Fibroblast of the aortic adventitia (primary cell): ENCODE measurements at places on chromosomes 5 and 9. TPM values are rescaled to one million over a fixed set of nuclear protein-coding genes. Genes with fewer than 3 reads are reported as not detected.

RLN2 gene
- total RNA-seq, result not detected in 2 replicates

GRCh38 chr9:101354765-101355708, 29.8 kb downstream of the BAAT start:
- DNase-seq, result no peak

PCDHGB5 gene
- total RNA-seq, result 8.5 and 19.9 TPM in 2 replicates

CXCL14 gene
- 0.18 and 0.33 TPM in 2 replicates for total RNA-seq

HK3 gene
- total RNA-seq, result not detected in 2 replicates

GRCh38 chr5:52796516-52797103, 8.9 kb downstream of the ITGA1 start:
- no peak for DNase-seq

ARID3C gene
- 0.09 and 0.74 TPM in 2 replicates for total RNA-seq

- no peak for DNase-seq
These were observed 106.3 kb downstream of the PCSK5 start for GRCh38 chr9:75996726-75997125.

DNA sequence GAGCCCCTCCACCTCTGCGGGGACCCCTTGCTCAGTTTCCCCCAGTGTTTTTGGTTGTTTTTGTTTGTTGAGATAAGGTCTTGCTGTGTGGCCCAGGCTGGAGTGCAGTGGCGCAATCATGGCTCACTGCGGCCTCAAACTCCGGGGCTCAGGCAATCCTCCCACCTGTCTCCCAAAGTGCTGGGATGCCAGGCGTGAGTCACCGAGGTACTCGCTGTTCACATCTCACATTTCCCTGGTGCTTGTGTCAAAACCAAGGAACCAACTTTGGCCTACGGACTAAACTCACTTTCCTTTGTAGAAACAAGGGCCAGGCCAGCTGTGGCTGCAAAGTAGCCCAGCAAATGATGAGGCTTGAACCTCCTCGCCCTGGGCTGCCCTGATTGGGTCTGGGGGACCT, 9.7 kb upstream of the AJM1 start:
- no peak for DNase-seq

DNA sequence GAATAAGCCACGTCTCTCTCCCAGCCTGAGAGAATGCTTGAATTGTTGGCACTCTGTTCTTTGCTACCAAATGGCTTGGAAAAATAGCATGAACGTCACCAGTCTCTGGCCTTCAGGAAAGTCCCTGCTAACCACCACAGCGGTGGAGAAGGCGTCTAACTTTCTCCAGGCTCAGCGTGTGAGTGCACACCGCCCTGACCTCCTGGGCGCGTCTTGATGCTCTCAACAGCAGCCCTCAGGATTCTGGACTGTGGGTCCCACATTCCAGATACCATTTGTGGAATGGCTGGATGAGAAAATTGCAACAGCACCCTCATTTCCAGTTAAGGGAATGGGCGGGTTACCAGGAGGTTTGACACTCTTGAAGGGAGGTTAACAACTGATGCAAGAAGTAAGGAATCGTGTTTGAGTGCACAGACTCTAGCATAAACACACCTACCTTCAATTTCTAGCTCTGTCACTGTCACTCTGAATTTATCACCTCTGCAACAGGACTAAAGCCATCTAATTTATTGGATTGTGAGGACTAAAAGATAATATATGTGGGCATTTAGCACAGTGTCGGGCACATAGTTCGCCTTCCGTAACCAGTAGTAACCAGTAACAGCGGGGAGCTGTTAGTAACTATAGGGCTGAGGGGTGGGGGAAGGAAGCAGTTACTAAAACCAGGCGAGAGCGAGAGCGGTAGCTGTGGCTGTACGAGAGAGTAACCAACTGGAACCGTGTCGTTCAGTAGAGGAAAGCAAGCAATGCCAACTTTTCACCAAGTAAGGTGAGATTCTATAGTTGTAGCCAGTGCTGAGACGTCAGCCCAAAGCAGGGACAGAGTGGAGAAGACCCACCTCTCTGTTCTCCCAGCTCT, 807 bp upstream of the PLGRKT start:
- DNase-seq, result peak; percentile 53

- DNase-seq, result no peak
These were observed 217.3 kb upstream of the KLF4 start for GRCh38 chr9:107706701-107707427.

- no peak for DNase-seq
These were observed 253.6 kb upstream of the VLDLR start for GRCh38 chr9:2367970-2368369.

- no peak for DNase-seq
These were observed 95.6 kb downstream of the NDFIP1 start for GRCh38 chr5:142204219-142204618.

DNA sequence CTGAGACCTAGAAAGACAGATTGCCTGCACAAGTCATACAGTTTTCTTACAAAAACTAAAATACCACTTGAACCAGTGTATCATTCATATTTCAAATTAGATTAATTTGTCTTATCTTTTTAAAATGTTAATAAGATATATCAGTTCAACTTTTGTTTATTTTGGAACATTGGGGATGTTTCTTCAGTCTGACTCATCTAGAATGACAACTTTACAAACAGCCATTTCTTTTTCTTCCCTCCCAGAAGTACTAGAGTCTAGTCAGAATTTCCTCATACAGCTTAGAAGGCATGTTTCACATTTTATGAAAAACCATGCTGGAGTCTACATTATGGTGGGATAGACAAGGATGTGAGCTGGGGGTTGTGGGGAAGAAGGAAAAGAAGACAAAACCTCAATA, 262.5 kb downstream of the NFIB start:
- peak; percentile 59 for DNase-seq

DNLZ gene
- 5.2 and 6.1 TPM in 2 replicates for total RNA-seq

DNA sequence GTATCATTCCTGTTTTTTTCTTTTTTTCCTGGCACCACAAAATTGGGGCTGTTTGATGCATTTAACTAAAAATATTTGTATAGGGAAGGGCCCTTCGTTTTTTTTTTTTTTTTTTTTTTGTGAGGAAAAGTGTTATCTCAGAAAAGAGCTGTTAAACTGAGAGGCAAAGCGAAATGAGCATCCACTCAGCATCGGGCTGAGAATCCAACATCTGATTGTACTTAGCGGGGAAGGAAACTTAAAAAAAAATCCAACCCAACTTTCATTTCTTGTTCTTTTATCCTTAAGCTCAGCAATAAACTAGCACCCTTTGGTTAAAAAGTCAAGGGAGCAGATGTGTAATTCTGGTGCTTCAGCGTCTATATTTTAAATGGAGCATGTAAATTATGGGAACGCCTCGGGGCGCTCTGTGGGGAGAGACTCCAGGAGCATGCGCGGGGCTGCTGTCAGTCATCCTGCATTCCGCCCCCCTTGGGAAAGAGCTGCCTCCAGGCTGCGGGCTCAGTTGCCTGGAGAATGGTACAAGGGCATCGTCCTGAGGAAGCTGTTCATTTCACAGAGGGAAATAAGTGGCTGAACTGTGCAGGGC, 33.3 kb downstream of the DMRT2 start:
- no peak for DNase-seq

- no peak for DNase-seq
These were observed 181.7 kb downstream of the ERCC6L2 start for GRCh38 chr9:96057155-96057554.

DNA sequence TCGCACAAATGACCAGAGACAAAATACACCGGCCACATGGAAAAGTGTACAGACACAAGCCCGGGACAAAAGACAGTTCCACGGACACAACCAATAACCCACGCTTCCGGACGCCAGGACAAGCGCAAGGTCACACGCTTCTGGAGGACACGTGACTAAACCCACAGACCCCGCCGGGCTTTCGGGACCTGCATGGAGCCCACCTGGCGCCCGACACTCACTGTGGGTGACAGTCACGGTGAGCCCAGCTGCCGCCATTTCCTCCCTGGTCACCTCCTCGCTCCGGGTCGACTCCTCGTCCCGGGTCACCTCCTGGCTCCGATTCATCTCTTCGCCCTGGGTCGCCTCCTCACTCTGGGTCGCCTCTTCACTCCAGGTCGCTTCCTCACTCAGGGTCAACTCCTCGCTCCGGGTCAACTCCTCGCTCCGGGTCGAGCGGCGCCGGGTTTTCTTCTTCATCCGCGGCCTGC, 470 bp downstream of the BAG1 start:
- DNase-seq, result no peak

TERT gene
- total RNA-seq, result not detected in 2 replicates

DNA sequence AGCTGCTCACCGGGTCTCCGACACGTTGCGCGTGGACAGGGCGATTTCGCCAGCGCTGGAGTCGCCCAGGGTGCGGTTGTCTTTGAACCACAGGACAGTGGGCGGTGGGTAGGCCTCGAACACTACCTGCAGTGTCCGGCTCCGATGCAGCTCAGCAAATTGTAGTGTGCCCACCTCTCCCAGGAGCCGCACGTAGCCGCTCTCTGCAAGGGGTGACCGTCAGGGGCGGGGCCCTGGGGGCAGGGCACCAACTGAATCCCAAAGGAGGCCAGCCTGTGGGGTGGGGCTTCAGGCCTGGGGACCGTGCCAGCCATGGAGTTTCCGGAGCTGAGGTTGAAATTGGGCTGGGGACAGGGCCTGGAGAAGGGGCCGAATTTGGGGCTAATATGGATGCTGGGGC, 22.9 kb downstream of the PDGFRB start:
- no peak for DNase-seq

DNA sequence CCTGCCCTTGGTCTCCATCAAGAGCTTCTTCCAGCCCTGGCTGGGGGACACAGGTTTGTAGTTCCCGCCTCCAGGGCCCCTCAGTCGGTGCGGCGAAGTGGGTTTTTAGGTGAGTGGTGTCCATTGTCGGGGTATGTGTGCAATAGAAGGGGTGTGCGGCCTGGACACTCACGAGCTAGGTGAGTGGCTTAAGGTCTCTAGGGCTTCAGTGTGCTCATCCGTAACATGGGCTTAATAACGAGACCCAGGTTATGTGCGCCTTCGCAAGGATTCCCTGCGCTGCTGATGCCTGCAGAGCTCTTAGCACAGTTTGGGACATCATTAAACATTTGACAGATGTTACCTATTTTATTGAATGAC, 656 bp downstream of the CEP78 start:
- no peak for DNase-seq

PCDHB13 gene
- total RNA-seq, result 0.27 and 0.65 TPM in 2 replicates

- DNase-seq, result peak; percentile 45
These were observed 5.2 kb downstream of the BASP1 start for GRCh38 chr5:17222664-17223063.

SOX30 gene
- 0.09 TPM in 1 of 2 replicates, not detected in the other for total RNA-seq

DNA sequence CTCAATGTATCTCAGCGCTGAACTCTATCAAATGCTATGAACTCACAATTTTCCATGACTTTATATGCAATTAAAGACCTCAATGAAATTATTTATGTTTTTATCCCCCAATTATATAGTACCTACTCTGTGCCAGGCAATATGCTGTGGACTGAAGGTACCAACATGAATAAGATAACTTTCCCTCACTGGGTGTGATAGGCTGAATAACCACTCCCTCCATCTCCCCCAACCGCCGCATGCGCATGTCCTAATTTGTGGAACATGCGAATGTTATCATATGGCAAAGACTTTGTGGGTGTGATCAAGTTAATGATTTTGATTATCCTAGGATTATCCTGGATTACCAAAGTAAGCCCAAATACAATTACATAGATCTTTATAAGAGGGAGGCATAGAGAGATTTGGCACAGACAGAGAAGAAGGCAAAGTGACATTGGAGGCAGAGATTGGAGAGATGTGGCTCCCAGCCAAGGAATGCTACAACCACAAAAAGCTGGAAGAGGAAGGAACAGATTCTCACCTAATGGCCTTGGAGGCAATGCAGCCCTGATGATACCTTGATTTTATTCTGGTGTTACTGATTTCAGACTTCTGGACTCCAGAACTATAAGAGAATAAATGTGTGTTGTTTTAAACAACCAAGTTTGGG, 149.1 kb upstream of the VCAN start:
- peak; percentile 22 for DNase-seq

WDR31 gene
- total RNA-seq, result 0.33 and 2.4 TPM in 2 replicates

DNA sequence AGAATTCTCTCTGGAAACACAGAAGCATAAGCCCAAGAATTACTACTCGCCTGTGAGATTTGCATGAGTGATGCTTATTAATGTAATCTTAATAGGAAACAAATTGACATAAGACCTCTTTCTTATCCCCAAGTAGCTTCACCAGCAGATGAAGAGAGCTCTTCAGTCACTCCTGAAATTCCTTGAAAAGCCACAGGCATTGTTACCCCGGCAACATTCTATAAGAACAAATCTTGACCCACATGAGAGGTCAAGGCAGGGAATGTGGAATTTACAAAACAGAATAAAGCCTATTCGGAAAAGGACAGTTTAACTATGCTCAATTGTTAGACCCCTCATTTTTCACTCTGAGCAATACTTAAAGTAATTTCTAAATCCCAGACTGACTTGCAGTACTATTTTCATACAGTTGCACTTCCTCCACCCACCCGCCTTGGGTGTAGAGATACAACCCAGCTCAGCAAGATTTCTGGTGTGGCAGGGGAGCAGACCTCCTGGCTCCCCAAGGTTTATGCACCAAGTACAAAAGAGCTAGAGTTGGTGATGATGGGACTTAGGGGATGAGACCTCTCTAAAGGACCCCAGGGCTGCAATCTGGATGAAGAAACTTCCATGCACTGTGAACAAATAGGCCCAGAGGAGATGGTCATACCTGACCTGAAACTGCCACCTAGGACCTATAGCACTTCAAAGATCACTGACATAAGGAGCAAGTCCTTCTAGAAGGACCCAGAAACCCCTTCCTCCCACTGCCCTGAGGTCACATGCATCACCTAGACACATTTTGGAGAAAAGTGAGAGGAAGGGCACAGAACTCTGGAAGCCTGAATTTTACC, 242.1 kb downstream of the ZNF608 start:
- no peak for DNase-seq

DNA sequence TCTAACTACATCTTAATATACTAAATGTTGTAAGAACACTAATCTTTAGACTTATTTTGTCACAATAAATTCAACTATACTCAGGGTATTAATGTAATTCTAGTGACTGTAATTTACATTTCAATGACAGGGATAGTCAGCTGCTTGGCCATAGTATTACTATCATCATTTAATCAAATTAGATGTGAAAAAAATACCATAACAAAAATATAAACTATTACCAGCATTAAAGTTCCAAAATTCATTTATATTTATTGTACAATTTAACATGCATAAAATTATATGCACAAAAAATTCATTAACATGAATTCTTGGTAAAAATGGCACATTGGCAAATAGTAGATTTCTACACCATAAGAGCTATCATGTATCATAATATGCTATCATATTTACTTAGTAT, 28.9 kb downstream of the FNIP1 start:
- no peak for DNase-seq

DNA sequence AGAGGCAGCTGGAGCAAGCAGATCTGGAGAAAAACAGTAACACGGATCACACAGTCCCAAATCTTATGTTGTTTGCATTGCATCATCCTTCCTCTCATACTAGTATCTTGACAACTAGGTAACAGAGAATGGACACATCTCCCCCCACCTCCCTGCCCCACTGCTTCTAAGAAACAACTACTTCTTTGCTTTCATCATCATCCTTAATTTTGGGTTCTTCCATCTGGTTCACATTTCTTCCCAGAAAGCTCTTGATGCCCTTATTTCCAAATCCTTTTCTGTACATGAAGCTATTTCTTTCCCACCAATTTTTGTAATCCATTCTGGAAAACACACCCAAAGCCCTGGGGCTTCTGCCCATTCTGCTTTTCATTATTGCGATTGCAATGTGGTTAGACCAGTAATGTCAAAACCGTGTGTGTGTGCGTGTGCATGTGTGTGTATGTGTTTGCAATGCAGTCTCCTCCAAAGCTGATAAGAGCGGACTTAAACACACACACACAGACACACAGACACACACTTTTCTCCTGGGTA, 254.7 kb upstream of the SLC30A5 start:
- peak; percentile 77 for DNase-seq

SLC45A2 gene
- total RNA-seq, result 0.09 TPM in 1 of 2 replicates, not detected in the other

- DNase-seq, result peak; percentile 19
These were observed 82.9 kb downstream of the PTCD2 start for GRCh38 chr5:72402959-72403628.

GAS1 gene
- total RNA-seq, result 25.0 and 107 TPM in 2 replicates

TRMT10B gene
- total RNA-seq, result 1.3 and 2.4 TPM in 2 replicates
